Activated CD8-positive, alpha-beta memory T cell treated with anti-CD3 and anti-CD28 coated beads for 24 hours (primary cell): ENCODE measurements at places on chromosomes 3 and 15.

GRCh38 chr3:156509189-156510174 is 45.4 kb downstream of the SSR3 start:
- no peak for DNase-seq

- no peak for DNase-seq
These were observed 184.5 kb downstream of the NR1D2 start for GRCh38 chr3:24129549-24129948.

DNA sequence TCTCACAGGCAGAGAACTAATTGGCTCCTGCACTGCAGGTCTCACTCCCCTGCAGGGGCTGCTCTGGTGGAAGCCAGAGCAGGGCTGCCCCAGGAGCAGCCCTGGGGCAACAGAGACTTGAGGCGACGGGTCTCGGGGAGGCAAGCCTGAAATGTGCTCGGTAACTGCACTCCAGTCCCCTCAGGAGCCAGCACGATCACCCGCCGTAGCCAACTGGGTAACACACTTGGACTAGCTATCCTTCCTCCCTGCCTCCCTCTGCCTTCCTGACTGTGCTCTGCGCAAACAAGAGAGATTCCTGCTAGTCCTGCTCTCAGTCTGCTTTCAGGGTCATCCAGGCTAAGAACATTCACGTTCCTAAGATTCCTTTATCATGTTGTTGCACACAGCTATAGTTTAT is 140.7 kb upstream of the NSMCE3 start:
- DNase-seq, result no peak

GRCh38 chr3:48915296-48915695 is 3.3 kb upstream of the ARIH2 start:
- no peak for DNase-seq

GRCh38 chr15:69410248-69410874 is 3.8 kb upstream of the KIF23 start:
- no peak for DNase-seq

DNA sequence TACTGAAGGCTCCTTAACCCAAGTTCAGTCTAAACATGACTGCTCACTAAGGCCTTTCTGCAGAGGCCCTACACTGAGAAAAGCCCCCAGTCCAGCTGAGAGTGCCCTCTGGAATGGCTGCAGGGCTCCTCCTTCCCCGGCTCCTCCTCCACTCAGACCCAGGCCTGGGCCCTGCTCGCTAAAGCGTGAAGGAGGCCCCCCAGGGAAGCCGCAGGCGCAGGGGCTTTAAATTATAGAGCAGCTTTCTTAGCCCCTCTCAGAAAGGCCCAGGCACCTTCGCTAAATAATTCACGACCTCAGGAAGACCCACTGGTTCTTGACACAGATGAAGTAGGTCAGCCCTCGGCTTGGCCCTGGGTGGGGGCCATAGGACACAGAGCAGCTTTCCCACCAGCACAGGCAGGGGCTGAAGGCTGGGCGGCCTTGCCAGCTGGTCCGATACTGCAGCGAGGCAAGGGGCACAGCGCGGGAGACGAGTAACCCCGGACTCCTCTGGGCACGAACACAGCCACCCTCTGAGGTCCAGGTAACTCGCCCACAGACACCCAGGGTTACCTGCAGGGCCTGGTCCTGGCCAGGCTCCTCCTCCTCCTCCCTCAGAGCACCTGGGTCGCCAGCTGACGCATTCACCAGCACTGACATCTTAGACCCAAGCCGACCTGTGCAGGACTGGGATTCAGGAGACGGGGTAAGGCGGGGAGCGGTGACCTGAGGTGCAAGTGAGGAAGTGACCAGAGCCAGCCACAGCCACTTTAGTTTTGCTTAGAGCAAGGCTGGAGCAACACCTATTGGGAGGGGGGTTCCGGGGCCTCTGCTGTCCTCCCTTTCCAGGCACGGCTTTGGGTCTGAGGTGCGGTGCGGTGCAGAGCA is 36.9 kb downstream of the RBPMS2 start:
- no peak for DNase-seq

DNA sequence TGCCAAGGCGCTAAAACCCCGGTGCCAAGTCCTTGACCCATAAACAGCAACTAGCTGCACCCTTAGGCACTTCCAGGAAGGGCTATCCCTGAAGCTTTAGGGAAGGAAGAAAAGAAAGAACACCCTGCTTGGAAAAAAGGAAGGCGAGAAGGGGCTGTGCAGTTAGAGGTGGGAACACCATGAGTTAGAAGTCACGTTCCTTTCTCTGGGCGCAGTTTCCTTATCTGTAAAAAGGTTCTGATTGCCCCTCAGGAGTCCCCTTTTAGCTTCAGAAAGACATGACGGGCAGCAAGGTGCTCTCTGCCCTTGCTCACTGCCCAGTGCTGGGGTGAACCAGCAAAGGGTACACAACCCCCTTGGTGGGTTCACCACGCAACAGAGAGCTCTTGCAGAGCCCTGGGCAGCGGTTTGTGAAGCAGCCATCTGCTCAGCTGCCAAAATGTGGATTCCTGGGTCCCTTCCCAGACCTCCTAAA is 798 bp downstream of the GCHFR start:
- DNase-seq, result no peak

GRCh38 chr3:98580401-98581386 is 12.7 kb downstream of the CPOX start:
- DNase-seq, result no peak

DNA sequence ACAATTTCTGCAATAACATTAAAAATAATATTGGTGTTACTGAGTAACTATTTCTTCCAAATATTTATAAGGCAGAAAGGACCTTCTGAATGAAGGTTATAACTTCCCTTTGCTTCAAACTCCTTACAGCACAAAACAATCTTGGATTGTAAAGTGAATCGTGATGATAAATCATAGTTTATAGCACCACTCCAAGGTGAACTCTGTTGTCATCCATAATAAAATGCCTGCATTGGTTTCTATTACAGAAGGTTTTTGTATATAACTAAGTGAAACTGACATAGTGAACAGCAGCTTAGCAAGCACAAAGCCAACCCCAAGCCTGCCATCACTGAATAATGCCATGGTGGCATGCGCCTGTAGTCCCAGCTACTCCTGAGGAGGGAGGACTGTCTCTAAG is 86.3 kb downstream of the MME start:
- DNase-seq, result no peak
